Stimulated activated CD8-positive, alpha-beta memory T cell treated with anti-CD3 and anti-CD28 coated beads, Interleukin-7, amount 100 ng/mL, for 1 hour (primary cell): ENCODE measurements at places on chromosomes 7 and 10.

- DNase-seq, result no peak
Measured at GRCh38 chr7:127854383-127854782, 176.9 kb downstream of the LRRC4 start.

DNA sequence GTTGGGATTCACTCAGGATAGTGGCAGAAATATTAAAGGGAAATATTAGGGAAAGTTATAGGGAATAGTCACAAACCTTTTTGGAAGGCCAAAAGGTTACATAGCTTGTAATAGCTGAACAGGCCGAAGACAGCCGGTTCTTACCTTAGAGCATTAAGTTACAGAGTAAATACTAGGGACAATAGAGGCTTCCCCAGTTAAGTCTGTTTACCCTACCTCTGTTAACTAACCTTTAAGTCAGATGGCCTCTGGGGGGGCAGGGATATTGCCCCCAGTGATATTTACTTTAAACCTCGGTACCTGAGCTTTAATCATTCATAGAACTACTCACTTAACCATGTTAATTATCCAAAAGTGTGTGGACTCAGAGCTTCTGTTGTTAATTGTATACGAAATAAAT, 7.4 kb downstream of the POLR1F start:
- no peak for DNase-seq

DNA sequence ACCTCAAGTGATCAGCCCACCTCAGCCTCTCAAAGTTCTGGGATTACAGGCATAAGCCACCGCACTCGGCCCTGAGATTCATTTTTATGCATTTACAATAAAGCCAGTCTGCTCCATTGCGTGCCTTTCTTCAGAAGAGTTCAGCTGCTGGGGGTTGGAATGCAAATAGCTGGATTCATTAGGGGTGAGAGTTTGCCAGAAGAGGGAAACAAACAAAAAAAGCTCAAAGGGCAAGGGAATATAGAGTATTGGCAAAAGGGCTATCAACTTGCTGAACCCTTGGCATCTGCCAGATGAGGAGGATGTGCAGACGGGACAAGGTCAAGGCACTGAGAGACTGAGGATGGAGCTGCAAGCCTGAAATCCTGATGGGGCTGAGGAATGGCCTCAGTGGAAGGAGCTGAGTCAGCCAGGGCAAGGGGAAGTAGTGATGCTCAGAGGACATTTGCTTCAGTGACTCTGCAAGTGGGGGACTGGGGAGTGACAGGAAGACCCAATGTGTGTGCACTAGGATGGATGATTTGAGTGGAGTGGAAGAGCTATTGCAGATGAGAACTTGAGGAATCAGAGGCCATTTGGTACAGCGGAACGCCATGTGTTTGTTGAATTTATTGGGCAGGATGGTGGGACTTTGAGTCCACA, 75.0 kb upstream of the ARMC3 start:
- DNase-seq, result no peak

- DNase-seq, result no peak
Measured at GRCh38 chr10:118950190-118950680, 79.3 kb upstream of the NANOS1 start.

DNA sequence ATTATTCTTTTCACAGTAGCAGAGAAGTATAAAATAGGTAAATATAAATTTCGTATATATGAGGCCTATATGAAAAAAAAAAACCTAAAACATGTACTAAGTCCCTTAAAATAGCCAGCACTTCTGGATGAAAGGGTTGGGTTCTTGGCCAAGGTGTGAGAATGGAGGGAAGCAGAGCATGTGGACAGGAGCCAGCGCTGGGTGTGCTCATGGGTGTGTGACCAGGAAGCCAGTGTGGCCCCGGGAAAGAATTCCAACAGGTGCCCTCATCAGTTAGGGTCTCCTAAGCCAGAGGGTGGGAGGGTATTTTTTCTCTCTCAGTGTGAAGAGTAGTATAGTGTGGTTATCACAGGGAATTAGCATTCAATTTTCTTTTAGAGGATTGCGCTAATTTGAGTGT, 401.9 kb upstream of the IGFBP3 start:
- DNase-seq, result no peak

- no peak for DNase-seq
Measured at GRCh38 chr10:128631801-128632241, 505.6 kb upstream of the MKI67 start.

- peak; percentile 43 for DNase-seq
Measured at GRCh38 chr7:151110941-151111645, 24.8 kb downstream of the AGAP3 start.
